ENCODE measurements at places on chromosomes 6 and 20.

GRCh38 chr20:37267667-37268313 lies 6.2 kb upstream of the GHRH start:
- no peak overlapping the region for H3K4me3 ChIP-seq
- no peaks in the 10 kb centered on the region for H3K36me3 ChIP-seq
- DNase-seq, result no peak
- 0 out of 2 replicates have a peak, but pooled peaks cover 7% of the 10 kb centered on the region for H3K4me1 ChIP-seq

DNA sequence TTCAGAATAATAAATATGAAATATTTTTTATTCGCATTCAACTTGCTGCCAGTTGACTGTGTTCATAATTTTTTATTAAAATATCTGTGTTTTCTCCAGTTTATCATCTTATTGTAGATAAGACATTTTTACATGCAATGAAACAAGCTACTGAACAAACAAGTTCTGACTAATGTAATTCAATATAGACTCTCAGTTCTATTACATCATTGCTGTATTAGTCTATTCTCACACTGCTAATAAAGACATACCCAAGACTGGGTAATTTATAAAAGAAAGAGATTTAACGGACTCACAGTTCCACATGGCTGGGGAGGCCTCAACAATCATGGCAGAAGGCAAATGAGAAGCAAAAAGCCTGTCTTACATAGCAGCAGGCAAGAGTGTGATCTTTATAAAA lies 1357.7 kb upstream of the CITED2 start:
- H3K27ac ChIP-seq, result no peak overlapping the region
- DNase-seq, result no peak
- no peaks in the 10 kb centered on the region for H3K27me3 ChIP-seq
- no peaks in the 10 kb centered on the region for H3K4me1 ChIP-seq

DNA sequence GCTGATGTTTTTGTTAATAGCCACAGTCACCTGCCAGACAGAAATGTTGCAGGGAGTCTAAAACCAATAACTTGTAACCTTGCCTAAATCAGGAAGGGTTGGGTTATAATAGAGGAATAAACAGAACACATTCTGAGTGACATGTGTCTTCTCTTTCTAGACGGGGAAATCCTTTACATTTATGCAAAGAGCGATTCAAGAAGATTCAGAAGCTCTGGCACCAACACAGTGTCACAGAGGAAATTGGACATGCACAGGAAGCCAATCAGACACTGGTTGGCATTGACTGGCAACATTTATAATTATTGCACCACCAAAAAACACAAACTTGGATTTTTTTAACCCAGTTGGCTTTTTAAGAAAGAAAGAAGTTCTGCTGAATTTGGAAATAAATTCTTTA lies 31.5 kb downstream of the PRPH2 start:
- no peaks in the 10 kb centered on the region for H3K27me3 ChIP-seq
- no peak for DNase-seq
- no peaks in the 10 kb centered on the region for H3K4me1 ChIP-seq
- no peak overlapping the region for H3K4me3 ChIP-seq
- H3K36me3 ChIP-seq, result 0 out of 2 replicates have a peak, but pooled peaks cover 4% of the 10 kb centered on the region

DNA sequence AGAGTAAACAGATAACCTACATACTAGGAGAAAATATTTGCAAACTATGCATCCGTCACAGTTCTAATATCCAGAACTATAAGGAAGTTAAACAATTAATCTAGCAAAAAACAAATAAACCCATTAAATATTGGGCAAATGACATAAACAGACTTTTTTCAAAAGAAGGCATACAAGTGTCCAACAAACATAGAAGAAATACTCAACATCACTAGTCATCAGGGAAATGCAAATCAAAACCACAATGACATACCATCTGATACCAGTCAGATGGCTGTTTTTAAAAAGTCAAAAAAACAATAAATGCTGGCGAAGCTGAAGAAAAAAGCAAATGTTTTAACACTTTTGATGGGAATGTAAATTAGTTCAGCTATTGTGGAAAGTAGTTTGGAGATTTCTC lies 1117.7 kb upstream of the MAP3K7 start:
- no peaks in the 10 kb centered on the region for H3K36me3 ChIP-seq
- DNase-seq, result no peak
- H3K27me3 ChIP-seq, result no peaks in the 10 kb centered on the region
- no peak overlapping the region for H3K4me3 ChIP-seq
- peaks cover 13% of the 10 kb centered on the region for H3K4me1 ChIP-seq

DNA sequence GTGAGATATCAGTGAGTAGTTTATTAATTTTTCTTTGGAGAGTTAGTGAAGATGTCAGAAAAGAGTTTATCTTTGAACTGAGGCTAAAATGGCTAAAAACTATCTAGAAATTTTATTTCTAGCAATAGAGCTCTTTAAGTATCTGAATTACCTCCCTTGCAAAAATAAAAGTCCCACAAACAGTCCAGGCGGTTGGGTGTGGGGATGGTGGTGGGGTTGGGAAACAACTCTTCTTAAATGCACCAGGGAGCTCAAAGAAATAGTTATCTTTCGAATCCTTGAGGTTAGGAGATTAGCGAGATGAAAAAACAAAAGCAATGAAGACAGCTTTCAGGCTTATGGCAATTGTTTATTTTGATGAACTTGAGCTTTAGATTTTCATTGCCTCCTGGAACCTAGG lies 1299.1 kb upstream of the ADGRB3 start:
- DNase-seq, result no peak
- no peaks in the 10 kb centered on the region for H3K4me1 ChIP-seq
- H3K27ac ChIP-seq, result no peak overlapping the region
- H3K27me3 ChIP-seq, result no peaks in the 10 kb centered on the region
- H3K4me3 ChIP-seq, result no peak overlapping the region

All from MM.1S (cell line).